ENCODE measurements at places on chromosomes 1 and 21.

GRCh38 chr1:201719812-201720521, 109.0 kb upstream of the IPO9 start:
- DNase-seq, result no peak

DNA sequence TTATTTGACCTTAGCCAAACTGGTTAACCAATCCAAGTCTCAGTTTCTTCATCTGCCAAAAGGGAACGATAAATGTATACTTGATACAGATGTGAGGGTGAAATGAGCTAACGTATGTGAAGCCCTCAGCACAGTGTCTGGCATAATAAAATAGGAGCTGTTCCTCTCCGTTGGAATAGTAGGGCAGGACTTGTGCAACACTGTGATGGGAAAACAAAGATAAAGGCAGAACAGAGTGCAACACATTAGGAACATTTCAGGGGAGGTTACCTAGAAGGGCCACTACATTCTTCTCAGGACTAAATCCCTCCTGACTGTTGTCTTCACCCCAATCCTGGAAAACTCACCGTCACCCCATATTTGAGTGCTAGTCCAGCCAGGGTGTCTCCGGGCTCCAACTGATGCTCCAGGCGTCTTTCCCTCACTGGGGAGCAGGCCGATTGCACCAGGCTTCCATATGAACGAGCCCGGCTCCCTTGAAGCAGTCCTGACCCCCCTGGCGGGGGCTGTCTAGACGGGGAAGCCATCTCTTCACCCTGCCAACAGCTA, 896 bp downstream of the LYSMD1 start:
- no peak for DNase-seq

DNA sequence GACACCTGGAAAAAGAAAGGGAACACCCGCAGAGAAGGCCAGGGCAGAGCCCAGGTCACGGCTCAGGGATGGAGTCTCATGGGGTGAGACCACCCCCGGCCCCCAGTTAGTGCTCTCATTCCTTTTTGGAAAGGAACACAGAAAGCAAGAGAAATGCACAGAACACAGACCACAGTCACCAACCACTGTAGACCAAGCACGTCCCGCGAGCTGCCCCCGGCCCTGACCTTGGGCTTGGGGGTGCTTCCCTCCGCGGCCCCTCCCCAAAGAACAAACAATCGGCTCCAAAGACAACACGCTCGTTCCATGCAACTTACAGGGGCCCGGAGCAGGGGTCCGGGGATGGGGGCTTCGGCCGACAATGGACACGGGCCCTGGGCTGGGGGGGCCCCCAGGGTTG, 12.8 kb downstream of the CELF3 start:
- no peak for DNase-seq

GRCh38 chr1:224380003-224380402, 23.3 kb downstream of the CNIH4 start:
- DNase-seq, result no peak

- peak; percentile 1 for DNase-seq
Observed at GRCh38 chr1:245155272-245156040, 671 bp downstream of the KIF26B start.

DNA sequence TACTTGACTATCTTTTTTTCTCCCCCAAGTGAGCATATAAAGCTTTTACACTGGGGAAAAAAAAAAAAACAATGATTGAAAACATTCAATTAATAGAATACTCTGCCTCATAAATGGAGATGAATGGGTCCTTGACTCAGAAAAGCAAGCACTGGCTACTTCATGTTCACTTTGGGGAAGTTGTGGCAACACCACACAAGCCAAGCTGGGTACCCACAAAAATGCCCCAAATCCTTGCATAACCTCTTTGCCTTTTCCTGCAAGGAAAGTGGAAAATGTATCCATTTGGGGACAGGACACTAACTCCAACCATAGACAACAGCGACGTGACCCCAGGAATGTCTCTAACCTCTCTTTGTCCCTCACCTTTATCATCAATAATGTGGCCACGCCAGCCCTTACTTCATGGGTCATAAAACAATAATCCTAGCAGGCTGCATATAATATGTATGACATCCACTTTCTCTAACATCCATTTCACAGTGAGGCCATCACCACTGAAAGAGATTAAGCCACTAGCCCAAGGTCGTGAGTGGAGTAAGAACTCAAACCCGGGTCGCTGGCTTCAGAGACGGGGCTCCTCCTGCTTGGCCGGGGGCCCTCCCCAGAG, 2.3 kb downstream of the ECE1 start:
- no peak for DNase-seq

DNA sequence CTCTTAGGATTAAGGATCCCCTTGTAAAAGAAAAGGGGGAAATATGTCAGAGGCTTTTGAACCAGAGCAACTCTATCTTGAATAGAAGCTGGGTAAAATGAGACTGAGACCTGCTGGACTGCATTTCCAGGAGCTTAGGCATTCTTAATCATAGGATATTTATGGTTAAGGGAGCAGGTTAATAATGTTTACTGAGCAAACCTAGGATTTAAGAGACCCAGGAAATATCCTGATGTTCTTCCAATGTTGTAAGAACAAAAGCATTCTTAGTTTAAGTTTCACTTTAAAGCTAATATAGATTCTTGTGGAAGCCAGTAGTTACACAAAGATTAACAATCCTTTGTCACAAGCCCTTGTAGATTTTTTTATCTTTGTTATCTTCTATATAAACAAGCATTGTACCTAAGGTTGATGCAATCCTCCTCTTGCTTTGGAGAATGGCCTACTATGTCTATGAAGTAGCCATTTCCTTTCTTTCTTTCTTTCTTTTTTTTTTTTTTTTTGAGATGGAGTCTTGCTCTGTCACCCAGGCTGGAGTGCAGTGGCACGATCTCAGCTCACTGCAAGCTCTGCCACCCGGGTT, 570.2 kb upstream of the BEND5 start:
- DNase-seq, result no peak

DNA sequence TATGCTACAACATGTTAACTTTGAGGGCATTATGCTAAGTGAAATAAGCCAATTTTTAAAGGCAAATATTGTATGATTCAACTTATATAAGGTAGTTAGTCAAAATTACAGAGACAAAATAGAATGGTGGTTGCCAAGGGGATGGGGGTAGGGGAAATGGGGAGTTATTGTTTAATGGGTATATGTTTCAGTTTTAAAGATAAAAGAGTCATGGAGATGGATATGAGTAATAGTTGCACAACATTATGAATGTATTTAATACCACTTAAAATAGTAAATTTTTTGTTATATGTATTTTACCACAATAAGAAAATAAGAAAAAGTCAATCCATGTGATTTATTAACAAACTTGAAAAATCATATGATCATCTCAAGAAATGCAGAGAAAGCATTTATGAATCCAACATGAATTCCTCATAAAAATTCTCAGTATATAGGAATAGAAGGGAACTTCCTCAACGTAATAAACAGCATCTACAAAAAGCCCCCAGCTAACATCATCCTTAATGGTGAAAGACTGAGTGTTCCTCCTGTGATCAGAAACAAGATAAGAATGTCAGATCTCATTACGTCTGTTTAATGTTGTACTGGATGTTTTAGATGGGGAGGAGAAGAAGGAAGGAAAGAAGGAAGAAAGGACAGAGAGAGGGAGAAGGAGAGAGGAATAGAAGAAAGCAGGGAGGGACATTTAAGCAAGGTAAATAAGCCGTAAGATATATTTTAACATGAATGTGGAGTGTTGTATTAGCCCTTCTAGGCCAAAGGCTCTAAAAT, 6.7 kb upstream of the TSEN15 start:
- DNase-seq, result no peak

- DNase-seq, result no peak
Observed at GRCh38 chr1:218031901-218032300, 253.2 kb upstream of the RRP15 start.

- no peak for DNase-seq
Observed at GRCh38 chr1:242546849-242547729, 22.6 kb upstream of the PLD5 start.

- no peak for DNase-seq
Observed at GRCh38 chr1:2056955-2057590, 6.9 kb downstream of the PRKCZ start.

- no peak for DNase-seq
Observed at GRCh38 chr1:177824508-177824982, 145.3 kb downstream of the SEC16B start.
